ENCODE measurements at places on chromosomes 1 and 21.
A peak's percentile ranks its signal among the peaks of the same experiment; 100 is the strongest.

- no peak for DNase-seq
These were observed 1260.1 kb upstream of the ADGRL2 start for GRCh38 chr1:80540596-80540995.

GRCh38 chr1:14543191-14543840 lies 55.2 kb upstream of the KAZN start:
- DNase-seq = no peak

- DNase-seq = no peak
These were observed 95.3 kb upstream of the ACTRT2 start for GRCh38 chr1:2925918-2926317.

- no peak for DNase-seq
These were observed 21.5 kb downstream of the SPATA6 start for GRCh38 chr1:48450505-48450904.

GRCh38 chr21:33308586-33309490 lies 15.9 kb upstream of the IFNAR1 start:
- DNase-seq = peak; percentile 41

- DNase-seq = no peak
These were observed 108.9 kb upstream of the BARHL2 start for GRCh38 chr1:90826024-90826423.

DNA sequence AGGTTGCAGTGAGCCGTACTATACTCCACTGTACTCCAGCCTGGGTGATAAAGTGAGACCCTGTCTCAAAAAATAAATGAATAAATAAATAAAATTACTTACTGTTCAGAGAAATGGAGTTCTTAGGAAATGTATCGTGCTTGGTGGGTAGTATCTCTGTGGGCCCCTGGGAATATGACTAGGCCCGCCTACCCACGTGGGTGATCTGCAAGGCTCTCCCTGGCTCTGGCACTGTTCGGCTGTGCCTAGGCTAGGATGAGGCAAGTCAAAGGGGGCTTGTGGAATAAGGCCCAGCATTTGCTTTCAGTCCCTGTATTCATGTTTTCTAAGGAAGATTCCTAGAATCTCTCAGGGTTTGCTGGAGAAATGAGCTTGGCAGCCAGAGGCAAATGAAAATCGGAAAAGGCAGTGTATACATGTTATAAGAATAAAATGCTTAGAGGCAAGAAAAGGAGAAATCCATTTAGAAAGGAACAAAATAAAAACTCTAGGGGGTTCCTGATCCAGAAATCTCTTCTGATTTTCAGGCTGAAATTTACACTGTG lies 4.5 kb upstream of the CSRP1 start:
- DNase-seq = no peak

GRCh38 chr1:75785320-75785982 lies 605 bp upstream of the RABGGTB start:
- no peak for DNase-seq

DNA sequence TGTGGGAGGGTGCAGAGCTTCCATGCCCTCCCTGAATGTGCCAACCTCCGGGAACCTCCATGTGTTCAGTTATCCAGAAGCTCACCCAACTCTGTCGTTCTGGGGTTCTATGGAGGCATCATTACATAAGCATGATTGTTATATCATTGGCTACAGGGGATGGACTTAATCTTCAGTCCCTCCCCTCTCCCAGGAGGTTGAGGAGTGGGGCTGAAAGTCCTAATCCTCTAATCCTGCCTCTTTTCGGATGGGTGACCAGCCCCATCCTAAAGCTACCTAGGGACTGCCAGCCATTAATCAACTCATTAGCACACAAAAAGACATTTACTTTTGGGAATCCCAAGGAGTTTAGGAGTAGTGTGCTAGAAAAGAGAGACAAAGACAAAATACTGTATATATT lies 32.0 kb upstream of the PSEN2 start:
- no peak for DNase-seq

DNA sequence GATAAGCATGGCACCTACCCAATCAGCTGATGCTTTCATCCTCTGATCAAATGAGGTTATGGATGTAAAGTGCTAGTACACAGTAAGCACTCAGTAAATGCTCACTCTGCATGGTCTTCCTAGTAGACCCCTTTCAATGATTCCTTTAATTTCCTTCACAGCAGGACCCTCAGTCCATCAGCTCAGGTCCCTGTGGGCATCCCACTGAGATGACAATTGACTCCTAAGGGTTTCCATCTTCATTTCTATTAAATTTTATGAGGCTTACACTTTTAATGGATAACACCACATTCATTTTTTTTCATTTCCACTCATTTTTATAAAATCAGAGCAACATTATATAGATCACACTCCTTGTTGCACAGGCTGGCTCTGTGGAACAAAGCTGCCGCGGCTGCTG lies 12.8 kb downstream of the RHOU start:
- DNase-seq = no peak

GRCh38 chr1:19679691-19680090 lies 15.0 kb downstream of the HTR6 start:
- DNase-seq = no peak

- DNase-seq = peak; percentile 87
These were observed 77.6 kb downstream of the XCL2 start for GRCh38 chr1:168466092-168466713.

DNA sequence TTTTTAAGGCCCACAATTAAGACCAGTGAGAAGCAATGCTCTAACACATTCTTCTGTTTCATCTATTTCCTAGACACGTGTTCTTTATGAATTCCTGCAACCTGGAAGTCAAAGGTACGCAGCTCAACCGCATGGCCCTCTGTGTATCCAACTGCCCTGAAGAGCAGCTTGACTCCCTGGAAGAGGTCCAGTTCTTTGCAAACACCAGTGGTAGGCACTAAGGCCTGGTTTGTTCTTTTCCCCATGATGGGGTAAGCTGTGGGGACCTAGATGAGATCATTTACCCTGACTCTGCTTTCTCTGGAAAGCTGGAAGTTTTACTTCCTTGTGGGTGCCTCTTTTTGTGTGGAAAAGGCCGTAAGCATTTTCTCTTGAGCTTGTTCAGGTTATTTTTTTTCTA lies 7.3 kb downstream of the SLC44A3 start:
- no peak for DNase-seq

- DNase-seq = no peak
These were observed 103.1 kb downstream of the GALNT2 start for GRCh38 chr1:230170153-230170547.

DNA sequence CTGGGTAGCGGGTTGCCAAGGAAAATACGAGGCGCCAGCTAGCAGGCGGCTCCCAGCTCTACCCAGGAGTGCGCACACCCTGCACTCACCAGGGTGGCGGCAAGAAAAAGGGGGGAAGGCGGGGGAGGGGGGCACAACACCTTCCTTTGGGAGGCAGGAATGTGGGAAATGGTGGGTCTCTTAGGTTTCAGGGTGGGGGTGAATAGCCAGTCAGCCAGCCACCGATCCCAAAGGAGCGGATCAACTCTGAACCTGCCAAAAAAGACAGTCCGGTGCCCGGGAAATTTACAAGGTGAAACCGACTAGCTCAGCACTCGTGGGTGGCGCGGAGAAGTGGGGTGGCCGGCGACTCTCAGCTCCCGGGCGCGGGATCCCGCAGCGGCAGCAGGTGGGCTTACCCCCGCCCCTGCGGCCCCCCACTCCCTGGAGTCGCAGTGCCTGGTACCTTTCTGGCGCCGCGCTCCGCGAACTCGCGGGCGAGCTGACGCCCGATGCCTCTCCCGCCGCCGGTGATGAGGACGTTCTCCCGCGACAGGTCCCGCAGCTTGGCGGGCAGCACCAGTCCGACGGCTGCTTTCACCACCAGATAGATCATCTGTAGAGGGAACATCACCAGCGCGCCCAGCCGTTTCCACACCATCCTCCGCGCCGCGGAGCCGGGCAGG lies 1.2 kb downstream of the DHRS3 start:
- DNase-seq = no peak

DNA sequence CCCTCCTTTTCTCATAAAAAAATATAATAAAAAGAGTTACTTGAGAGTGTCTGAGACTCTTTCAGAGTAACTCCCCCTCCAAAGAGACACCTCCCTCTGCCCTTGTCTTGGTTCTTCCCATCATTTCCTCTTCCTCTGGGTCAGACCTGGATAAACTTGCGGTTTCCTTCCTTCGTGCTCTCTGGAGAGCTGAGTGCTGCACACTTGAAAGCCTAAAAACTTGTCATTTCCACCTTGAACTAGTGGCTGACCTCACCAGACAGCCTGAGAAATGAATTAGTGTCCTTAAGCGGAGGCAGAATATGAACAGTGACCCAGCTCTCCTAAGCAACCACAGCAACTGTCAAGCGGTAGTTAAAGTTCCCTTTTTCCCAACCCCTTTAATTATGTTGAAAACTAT lies 88.4 kb upstream of the PROX1 start:
- DNase-seq = no peak

DNA sequence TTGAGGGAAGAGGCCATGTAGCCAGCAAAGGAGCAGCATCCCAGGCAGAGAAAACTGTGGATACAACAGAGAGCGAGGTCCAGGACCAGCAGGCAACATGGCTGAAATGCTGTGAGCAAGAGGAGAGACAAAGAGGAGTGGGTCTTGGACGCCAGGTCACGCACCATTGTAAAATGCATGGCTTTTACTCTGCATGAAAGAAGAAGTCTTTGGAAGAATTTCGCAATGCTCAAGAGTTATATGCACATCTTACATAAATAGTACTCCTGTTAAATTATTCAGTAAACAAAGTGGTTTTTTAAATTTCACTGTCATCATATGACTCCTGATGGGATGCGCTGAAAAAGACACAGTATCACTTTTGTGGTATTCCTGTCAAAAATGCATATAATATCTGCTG lies 3.5 kb downstream of the CD244 start:
- DNase-seq = no peak

DNA sequence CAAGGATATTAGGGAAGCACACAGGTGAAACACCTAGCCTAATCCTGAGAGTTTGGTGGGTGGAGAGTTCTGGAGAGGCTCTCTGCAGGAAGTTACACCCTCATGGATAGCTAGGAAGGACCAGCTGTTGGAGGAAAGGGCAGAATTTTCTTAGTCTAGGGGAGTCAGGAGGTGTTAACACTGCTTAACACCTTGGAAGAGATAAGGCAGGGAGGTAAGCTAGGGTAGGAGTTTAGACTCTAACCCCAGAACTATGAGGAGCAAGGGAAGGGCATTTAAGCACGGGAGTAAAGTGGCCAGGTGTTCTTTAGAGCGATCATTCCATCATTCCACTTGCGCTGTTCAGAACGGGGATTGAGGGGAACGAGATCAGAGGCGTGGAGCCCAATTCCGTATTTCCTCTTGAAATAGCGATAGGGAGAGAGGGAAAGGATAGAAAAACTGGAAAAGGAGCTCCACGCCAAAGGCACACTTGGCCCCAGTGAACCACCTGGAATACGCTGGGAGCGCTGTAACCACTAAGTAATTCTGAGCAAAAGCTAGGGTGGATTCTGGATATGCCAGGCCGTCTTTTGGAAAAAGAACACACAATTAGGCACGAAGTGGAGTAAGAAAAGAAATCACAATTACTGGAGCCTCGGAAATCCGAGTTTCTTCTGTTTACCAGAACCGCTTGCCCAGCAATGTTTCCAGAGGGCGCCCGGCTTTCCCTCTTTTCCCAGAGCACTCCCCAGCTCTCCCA lies 1.5 kb upstream of the GPR137B start:
- no peak for DNase-seq

DNA sequence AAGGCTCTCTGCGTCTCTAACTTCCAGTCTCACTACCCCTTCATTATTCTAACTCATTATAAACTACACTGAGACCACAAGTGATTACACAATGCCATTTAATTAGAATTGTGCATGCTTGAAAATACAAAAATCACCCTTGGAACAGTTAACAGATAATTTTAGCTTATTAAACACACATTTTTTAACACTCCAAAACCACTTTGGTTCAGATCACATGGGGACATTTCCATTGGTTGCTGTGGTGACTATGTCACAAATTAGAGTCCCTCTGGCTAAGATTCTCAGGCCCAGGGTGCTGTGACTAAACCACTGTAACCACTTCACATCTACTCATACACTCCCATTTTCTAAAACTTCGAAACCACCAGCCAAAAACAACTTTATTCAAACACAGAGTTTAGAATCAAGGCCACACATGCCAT lies 43.0 kb downstream of the JAK1 start:
- DNase-seq = no peak

DNA sequence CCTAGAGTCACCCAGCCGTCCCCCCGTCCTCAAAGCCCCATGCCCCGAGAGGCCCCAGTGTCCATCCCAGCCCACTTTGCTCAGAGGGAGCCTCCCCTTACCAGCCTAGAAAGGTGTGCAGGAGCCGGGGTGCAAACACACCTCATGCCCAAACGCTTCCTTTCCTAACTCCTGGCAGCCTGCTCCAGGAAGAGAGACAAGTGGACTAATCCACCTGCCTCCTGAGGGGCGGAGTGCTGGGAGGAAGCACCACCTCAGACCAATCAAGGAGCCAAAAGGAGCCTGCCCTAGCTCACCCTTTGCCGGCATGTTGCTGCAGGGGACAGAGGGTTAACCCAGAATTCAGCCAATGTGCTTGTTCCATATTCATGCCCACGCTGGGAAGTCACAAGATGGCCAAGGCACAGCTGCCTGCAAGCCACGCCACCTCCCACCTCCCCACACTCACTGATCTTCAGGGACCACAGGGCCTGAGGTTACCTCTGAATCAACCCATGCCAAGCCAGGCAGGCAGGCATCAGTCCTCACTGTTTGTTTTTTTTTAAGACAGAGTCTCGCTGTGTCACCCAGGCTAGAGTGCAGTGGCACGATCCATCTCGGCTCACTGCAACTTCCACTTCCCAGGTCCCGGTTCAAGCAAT lies 27.8 kb downstream of the PLEKHA6 start:
- no peak for DNase-seq

DNA sequence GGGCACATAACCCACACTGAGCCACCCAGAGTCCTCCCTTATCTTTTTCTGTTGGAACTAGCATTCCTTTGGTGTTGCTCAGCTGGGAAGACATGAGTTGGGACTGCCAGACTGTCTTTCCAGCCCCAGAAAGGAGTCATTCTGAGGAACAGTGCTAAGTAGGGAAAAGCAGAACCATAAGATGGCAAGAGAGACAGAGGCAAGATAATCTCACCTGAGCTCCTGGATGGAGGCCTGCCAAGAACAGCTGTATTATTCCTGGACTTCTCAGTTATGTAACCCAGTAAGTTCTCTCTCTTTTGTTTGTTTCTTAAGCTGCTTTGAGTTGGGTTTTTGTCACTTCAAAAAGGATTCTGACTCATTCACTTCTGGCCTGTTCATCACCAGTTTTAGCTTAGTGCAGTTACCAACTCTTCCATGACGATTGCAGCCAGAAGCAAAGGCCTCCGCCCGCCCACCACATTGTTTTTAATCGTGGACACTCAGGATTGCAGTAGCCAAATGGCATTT lies 134.4 kb downstream of the OMA1 start:
- DNase-seq = no peak

GRCh38 chr1:191043066-191043465 lies 565.4 kb upstream of the BRINP3 start:
- no peak for DNase-seq

- no peak for DNase-seq
These were observed 64.8 kb upstream of the PTCH2 start for GRCh38 chr1:44907893-44908292.

- peak; percentile 92 for DNase-seq
These were observed 63.7 kb upstream of the B3GALNT2 start for GRCh38 chr1:235567812-235568503.

- no peak for DNase-seq
These were observed 8.7 kb downstream of the ITSN1 start for GRCh38 chr21:33650929-33651509.
